Vagina (tissue), 2 donors: ENCODE measurements at places on chromosomes 16 and 17.
A peak's percentile ranks its signal among the peaks of the same experiment; 100 is the strongest.

GRCh38 chr17:77186141-77186604 is 45.4 kb downstream of the SEC14L1 start:
- DNase-seq, result no peak

- DNase-seq, result no peak
Observed at GRCh38 chr17:45965812-45966211, 33.2 kb upstream of the STH start.

DNA sequence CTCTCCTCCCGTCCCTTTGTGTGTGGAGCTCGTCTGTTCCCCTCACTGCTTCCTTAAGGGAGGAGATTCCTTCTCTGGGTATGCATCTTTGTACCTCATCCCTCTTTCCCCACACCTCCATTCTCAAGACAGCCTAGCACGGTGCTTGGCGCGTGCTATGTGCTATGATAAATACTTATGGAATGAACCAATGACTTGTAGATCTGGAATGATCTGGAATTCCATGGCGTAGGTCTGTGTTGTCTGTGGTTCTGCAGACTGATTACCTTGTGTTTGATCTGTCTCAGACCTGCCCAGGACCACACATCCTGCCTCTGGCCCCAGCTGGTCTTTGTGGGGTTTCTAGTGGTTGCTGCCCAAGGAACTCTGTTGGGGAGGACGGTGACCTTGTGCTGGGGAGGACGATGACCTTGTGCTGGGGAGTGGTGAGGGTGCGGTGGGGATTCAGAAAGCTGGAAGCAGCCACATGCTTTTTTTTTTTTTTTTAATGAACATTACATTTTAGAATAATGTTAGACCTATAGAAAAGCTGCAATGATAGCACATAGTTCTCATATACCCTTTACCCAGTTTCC is 33.5 kb upstream of the ETV4 start:
- no peak for DNase-seq

GRCh38 chr16:4687416-4687815 is 5.9 kb upstream of the NUDT16L1 start:
- DNase-seq, result no peak

GRCh38 chr17:65670667-65671371 is 109.4 kb upstream of the AXIN2 start:
- no peak for DNase-seq

DNA sequence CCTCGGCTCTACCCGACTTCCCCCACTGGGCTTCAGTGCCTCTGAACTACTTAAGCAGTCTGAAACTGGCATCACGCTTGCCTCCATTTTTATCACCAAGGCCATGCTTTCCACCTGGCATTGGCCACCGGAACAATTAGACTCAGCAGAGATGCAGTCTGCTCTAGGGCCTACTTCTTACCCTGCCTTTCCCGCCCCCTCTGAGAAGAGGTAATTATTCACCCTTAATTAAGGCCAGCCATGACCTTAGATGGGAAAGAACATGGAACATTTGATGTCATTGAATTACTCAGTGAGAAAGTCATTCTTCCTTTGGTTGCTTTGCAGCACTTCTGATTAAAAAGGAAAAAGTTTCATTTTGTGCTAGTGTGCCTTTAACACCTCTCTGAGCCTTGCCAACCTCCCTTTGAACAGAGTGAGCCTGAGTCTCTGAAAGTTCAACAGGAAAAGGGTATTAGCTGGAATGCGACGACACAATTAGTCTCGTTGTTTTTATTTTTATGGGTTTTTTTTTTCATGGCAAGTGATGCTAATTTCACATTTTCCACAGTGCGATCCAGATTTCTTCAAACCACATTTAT is 60.9 kb upstream of the TNRC6A start:
- DNase-seq, result peak; percentile 92

GRCh38 chr16:1772362-1772907 is at the start of gene EME2:
EME2 (plus strand) TSS chr16:1772810; CDS start chr16:1773228, 418 bp downstream.
- no peak for DNase-seq
